Substantia nigra (tissue), 51 donors: ENCODE measurements at places on chromosomes 12 and 14.

DNA sequence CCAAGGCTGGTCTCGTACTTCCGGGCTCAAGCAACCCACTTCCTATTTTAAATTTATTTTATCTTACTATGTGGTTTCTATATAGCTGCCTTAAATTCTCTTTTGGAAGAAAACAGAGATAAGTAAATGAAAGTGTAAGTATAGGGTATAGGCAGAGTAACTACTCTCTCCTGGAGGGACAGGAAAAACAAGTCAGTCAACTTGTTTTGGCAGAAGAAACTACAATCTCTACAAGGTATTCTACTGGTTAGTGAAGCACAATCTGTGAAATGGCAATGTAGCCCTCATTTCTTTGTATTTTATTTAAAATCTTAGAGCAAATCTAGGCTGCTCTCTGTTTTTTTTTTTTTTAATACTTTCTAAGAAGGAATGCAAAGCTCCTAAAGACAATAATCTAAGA lies 55.4 kb downstream of the UBR7 start:
- DNase-seq, result no peak

DNA sequence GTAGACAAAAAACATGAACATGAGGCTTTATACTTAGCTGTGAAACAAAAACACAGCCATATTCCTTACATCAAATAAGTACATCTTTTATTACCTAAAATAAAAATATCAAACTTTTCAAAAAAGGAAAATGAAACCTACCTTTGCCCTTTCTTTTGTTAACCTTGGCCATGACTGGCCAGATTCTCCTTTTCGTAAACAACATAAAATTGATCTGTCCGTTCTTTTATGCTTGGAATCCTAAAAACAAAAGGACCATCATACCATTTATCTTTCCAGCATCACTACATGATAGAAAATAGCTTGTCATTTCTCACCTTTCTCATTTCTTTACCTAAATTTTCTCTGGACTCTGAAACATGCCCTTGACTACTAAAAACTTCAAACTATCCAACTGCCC lies 16.5 kb downstream of the PTGES3 start:
- no peak for DNase-seq

DNA sequence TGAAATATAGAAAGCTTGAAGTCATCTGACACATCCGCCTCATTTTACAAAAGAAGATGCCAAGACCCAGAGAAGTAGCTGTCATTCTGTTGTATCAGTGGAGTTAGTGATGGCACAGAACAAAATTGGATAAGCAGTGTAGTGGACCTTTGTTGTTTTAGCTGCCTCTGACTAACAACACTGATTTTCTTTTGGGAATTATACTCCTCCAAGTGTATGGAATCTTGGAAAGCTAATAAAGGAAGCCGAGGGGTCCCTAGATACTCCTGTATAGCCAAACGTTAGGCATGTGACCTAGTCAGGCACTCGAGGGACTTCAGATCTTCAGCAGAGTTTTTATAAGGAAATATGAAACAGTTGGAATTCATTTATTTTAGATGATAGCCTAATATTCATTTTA lies 94.5 kb downstream of the OTOGL start:
- no peak for DNase-seq

DNA sequence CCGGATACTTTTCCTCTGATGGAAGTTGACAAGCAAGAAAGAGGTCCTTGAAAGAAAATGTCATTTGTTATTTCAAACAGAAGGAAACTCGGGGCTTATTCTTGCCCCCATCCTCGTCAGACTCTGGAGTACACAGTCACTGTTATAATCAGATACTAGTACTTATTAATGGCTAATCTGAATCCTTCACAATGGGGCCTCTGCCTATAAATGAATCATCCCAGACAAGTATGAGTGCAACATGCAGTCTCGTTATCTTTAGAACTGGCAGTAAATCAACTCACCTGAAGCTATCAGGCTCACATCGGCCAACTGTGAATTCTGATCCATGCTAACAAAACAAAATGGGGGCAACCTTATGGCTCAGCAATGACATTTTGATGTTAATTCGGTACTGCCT lies 216.7 kb downstream of the GRIN2B start:
- DNase-seq, result no peak

DNA sequence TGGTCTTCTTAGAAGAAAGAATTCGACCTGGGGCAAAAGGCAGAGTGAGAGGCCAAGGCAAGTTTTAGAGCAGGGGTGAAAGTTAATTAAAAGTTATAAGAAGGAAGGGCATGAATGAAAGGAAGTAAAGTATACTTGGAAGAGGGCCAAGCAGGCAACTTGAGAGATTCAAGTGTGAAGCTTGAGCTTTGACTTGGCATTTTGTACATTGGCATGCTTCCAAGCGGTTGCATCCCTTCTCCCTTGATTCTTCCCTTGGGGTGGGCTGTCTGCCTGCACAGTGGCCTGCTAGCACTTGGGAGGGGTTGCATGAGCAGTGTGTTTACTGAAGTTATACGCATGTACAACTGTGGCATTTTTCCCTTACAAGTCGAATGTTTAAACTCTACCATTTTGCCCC lies 74.8 kb upstream of the MGAT4C start:
- DNase-seq, result no peak

DNA sequence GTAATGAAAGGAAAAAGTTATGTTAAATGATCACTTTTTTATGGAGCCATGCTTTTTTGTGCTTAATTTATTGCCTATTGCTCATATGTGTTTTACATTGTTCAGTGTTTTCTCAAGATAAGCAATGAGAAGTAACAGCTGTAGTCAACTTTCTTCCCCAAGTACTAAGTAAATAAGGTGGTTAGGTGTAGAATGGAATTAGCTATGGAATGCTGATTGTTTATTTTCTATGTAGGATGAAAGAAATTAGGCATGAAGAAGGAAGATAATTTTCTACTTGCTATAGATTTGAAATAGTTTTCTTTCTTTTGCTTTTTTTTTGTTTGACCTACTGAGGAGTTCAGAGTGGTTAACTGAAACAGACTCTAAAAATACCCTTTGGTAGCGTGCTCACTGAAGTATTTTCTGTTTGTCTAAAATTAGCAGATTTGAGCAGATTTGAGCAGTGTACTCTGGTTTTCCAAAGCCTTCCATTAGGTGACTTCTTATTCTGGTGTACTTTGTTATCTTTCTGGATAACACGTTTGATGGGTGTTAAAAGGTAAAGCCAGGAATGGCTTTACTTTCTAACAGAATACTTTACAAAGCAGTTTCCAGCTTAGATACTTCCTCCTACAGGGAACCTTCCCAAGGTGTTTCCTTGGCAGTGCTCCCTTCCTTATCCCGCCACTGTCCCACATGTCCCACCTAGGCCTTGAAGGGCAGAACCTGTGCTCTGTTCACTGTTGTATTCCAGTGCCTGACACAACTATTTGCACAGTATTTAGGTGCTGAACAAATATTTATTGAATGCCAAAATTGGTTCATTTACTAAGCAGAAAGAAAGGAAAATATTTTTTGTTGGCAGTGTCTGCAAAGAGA lies 56.0 kb downstream of the RASSF3 start:
- no peak for DNase-seq

DNA sequence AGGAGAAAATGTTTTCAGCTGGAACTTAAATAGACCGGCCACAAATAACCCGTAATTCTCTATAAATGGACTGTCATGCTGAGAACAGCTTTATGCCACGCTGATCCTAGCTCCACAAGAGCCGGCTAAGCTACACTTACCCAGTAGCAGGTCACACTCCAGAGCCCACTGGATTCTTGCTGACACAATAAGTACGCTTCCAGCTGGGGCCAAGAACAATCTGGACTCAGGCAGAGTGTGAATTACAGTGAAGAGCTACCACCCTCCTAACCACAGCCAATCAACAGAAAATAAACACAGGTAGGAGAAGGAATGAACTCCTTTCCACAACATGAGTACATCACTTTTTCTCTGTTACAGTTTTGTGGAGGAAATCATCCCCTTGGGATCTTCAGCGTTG lies 531.3 kb downstream of the GALC start:
- DNase-seq, result no peak

DNA sequence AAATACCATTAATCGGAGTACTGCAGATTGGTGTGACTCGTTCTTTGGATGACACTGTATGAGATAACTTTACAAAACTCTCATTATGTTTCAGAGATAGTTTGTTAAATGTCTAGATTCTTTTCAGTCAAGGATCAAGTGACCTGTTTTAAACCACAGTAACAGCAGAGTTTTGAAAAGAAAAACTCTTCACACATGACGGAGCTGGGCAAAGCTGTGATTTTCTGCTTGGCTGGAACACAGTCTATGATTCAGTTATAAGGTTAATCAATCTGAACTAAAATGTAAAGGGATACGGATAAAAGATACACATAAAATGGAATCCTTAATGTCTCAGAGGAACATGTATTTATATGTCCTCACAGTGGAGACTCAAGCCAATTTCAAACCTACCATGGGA lies 573.2 kb downstream of the PRKD1 start:
- DNase-seq, result no peak

DNA sequence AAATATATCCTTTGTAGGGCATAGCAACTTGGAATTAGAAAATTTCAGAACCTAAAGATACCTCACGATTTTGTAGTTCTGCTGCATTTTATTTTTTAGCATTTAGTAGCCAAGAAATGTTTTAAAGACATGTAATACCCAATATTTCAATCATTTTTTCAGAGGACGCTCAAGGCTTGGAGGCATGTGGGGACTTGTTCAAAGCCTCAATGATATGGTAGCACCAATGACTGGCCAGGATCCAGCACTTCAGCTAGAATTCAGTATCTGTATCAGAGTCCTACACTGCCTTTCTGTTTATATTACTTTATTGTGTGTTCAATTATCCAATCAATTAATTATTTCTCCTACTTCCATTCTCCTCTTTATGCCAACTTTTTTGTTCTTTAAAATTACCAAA lies 154.8 kb upstream of the NEDD1 start:
- DNase-seq, result no peak

DNA sequence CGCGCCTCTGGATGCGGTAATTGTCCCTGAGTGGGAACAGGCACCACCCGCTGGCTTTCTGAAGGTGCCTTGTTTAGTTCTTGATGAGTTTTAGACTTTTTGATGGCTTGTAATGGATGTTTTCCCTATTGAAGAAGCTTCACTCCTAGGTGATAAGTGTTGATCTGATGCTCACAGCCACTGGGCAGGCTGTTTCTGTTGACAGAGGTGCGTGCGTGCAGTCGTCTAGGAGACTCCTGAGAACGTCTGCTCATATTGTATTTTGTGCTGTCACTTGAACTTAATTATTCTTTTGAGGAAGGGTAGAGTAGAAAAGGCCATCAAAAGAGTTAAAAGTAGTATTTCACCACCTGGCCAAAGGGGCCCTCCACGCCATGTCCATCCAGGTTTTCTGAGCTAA lies 70.5 kb downstream of the EP400 start:
- no peak for DNase-seq

GRCh38 chr14:85319998-85320630 lies 209.8 kb upstream of the FLRT2 start:
- no peak for DNase-seq

GRCh38 chr12:97939156-97939555 lies 476.6 kb downstream of the RMST start:
- no peak for DNase-seq

DNA sequence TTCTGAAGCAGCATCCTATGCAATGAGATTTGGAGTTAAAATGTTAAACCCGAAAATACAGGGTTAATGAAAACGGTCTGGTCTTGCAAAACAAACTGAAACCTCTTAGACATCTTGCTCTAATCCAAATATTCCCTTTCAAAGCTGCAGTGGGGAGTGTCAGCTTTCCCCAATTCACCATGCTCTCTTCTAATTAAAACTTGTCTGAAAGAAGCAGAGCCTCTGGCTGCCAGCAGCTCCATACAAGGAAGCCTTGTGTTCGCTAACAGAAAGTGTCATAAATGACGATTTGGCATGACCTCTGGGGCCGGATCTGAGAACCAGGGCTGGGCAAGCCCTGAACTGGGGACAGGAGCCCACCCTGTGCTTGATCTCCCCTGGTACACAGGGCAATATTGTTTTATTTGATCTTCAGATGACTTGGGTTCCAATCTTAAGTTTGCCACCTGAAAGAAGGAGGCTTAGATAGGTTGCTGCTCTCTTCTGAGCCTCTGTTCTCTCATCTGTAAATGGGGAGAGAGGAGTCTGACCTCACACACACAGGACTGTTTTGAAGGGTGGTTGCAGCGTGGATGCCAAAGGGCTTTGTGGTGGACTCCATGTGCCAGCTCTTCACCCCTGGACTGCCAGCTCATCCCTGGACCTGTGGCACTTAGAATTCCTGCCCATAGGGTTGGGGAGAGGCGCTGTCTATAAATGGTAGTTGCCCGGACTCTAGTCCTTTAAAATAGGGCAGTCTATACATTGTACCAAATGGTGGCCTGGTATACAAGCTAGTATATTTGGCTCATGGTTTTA lies 7.8 kb downstream of the KMT5A start:
- DNase-seq, result peak; percentile 13

GRCh38 chr12:112705037-112705632 lies 86.4 kb upstream of the RPH3A start:
- no peak for DNase-seq

DNA sequence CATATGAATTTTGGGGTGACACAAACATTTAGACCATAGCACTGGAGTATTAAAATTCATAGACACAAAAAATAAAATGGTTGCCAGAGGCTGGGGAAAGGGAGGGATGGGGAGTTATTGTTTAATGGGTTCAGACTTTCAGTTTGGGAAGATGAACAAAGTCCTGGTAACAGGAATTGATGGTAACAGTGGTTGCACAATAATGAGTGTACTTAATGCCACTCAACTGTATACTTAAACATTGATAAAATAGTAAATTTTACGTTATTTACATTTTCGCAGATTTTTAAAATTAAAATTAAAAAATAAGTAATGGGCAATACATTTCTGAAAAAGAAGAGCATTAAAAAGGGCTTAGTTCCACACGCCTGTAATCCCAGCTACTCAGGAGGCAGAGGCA lies 35.6 kb upstream of the USP15 start:
- no peak for DNase-seq

DNA sequence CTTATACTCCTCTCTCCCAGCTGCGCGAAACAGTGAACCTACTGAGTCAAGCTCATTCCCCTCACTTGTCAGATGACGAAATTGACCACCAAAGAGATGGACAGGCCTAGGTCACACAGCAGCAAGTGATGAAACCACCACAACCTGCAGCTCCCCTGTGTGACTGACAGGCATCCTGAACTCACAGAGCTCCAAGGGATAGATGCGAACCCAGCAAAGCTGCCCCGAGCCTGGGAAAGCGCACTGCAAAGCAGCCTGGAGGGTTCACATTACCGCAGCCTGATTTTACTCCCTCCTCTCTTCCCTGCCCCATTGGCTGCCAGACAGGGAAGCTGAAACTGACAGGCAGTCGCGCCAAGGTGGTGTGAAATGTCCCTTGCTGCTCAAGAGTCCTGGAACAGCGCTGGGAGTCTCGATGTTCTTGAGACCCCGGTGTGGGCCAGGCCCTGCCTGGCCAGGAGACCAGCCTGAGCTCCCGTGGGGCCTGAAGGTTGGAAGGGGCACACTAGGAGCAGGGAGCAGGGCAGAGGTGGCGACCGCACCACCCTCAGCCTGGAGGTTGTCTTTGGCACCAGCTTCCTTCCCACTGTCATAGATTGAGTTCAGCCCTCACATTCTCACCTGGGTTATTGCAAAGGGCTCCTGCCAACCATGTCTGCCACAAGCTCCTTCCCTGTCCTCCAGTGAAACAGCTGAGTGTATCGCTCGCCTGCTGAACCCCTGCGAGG lies 36.3 kb downstream of the SNRNP35 start:
- no peak for DNase-seq

GRCh38 chr12:49293056-49293956 lies 1.6 kb upstream of the PRPH start:
- DNase-seq, result no peak

- DNase-seq, result no peak
These were observed 139.4 kb upstream of the PRICKLE1 start for GRCh38 chr12:42728770-42729534.

GRCh38 chr12:18261273-18261672 lies at the start of gene PIK3C2G:
Gene PIK3C2G, plus strand, starts transcription at chr12:18261518. Its CDS starts 20,564 bp downstream, at chr12:18282082.
- DNase-seq, result no peak
